ENCODE measurements at places on chromosomes 1 and 21. TPM values are rescaled to one million over a fixed set of nuclear protein-coding genes. Genes with fewer than 3 reads are reported as not detected.

- DNase-seq = peak; percentile 43
Observed at GRCh38 chr1:2967881-2968280, 53.4 kb upstream of the ACTRT2 start.

DNA sequence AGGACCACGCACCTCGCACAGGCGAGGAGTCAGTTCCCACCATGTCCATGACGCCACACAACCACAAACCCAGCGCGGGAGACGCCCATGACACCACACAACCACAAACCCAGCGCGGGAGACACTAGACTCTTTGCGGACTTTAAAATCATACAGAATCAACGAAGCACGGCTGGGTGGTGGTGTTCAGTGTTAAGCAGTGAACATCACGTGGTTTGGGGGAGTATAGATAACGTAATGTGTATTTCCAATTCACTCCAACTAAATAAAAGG lies 19.2 kb downstream of the PTTG1IP start:
- DNase-seq = no peak

DNA sequence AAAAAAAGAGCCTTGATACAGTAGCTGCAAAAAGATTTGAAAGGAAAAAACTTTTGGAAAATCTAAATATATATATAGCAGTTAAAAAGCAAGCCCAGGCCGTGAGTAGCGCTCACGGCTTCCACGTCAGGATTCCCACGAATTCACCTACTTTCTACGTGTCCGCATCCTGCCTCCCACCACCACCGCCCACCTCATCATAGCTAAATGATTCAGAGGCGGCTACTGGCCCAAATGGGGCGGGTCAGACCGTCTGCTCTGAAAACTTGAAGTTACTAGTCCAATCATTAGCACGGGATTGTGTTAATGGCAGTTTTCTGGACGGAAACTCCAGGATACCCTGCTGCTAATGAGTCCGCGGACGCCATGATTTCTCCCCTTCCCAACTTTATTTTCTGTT lies 1.3 kb upstream of the CCSAP start:
- DNase-seq = no peak

Gene TMEM183A
- 43.5 TPM for total RNA-seq

DNA sequence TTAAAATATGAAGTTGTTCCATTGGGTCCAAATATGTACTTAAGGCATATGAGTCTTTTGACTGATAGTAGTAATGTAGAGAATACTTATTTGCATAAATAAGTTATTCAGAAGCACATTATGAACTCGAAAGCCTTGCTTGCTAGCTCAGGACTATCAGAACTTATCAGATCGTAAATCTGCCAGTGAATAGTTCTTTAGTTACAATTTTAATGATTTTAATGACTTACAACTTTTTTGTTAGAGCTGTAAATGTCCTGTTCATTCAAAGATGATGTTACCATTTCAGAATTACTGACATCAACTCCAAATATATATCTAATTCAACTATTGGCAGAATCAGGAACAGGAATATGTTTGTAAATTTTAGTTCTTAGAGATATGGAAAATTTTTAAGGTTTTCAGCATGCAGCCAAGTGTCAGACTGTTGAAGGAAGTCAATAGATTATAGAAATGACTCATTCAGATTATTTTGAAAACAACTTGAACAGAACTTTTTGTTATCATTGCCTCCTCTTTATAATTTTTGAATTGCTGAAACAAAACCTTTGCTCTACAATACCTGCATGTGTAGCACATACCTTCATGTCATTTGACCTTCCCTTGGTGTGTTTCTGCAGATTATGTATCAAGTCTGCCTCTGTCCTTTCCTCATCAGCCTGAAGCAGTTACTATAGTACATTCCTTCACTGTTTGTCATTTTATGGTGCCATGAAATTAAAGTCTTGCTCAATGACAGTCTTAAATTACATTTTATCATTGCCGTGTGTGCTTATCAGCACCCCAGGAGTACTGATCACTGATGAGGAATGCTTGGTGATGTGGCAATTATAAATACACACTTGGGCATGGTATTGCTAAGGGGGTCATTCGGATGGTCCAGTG lies 44.9 kb downstream of the LRRC8D start:
- no peak for DNase-seq

Gene LCE1B
- not detected for total RNA-seq

GRCh38 chr1:199336745-199337640 lies 690.5 kb upstream of the NR5A2 start:
- DNase-seq = no peak

GRCh38 chr1:68121536-68121935 lies 71.1 kb upstream of the DIRAS3 start:
- DNase-seq = no peak

DNA sequence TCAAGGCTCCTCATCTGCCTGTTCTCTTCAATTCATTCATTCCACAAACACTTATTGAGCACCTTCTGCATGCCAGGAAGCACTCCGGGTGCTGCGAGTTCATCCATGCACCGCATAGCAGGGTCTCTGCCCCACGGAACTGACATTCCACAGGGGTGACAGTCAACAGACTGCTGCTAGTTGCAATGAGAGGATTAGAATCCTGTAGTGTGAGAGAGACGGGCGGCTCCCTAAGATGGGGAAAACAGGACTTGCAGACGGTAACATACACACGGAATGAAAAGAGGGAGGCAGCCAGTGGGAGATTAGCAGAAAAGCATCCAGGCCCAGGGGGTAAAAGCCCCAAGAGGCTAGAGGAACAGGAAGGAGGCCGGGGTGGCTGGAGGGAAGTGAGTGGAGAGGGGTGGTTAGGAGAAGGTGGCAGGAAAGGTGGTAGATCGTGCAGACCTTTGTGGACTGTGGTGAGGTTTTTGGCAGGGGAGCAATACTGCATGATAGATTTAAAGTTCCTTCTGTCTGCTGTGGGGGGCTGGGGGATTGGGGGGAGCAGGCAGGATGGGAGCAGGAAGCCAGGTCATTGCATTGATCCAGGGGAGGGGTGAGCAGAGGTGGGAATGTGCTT lies 6.6 kb downstream of the TNFRSF8 start:
- no peak for DNase-seq

GRCh38 chr1:109615879-109616278 lies 3.5 kb downstream of the GNAT2 start:
- DNase-seq = peak; percentile 78
